ENCODE measurements at places on chromosomes 6 and 20.

GRCh38 chr6:118648866-118649554 lies 2.4 kb downstream of the CEP85L start:
- DNase-seq, result no peak

GRCh38 chr6:30979141-30979540 lies 4.4 kb upstream of the MUC21 start:
- DNase-seq, result no peak

GRCh38 chr6:138487102-138487604 lies 12.1 kb downstream of the NHSL1 start:
- DNase-seq, result no peak

GRCh38 chr6:124073021-124073420 lies 269.4 kb downstream of the NKAIN2 start:
- no peak for DNase-seq

DNA sequence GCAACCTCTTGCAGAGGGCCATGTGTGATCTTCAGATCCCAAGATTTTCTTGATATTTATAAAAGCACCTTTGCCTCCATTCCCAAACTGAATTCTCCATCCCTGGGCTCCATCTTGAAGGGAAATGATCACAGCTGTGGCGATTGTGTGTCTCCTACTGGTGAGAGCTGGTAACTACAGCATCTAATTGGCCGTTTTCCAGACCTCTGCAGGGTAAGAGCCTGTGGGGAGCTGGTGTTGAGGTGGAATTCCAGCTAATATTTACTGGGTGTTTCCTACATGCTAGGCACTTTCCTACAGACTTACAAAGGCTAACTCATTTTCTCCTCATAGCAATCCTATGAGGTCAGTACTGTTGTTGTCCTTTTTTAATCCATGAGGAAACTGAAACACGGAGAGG lies 59.2 kb upstream of the FNDC1 start:
- DNase-seq, result no peak

GRCh38 chr6:90382760-90383159 lies 86.1 kb upstream of the BACH2 start:
- DNase-seq, result no peak

- DNase-seq, result no peak
Observed at GRCh38 chr6:83546636-83547035, 34.3 kb downstream of the PRSS35 start.

DNA sequence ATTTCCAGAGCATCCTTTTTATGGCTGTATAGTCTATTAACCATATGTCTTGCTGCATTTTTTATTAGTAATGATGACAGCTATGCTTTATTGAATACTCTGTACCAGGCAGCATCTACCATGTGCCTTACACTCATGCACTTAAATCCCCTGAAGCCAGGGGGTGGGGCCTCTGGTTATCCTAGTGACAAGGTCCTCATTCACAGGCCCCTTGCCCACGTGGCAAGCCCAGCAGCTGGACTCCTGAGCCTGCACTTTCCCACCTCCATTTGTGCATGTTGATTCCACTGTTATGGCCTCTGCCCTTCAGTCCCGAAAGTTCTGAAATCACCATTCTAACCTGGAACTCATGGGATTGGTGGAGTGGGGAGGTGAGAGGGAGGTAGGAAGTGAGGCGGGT lies 22.3 kb downstream of the ACTR5 start:
- DNase-seq, result no peak

DNA sequence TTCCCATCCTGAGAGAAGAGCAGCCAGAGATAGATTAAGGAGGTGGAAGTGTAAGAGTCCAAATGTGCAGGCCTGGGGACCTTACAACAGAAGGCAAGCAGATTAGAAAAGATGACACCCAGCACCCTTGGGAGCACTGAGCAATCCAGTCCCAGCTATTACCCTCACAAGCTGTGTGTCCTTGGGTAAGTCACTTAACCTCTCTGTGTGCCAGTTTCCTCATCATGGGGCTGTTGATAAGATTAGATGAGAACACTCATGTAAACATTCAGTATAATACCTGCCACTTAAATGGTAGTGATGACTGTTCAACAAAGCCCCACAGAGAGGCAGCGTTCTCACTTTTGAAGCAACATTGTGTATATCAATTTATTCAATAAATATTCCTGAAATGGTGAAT lies 114.8 kb upstream of the CST7 start:
- no peak for DNase-seq

Data from T follicular helper cell (primary cell).